Activated naive CD8-positive, alpha-beta T cell treated with anti-CD3 and anti-CD28 coated beads for 36 hours (primary cell): ENCODE measurements at places on chromosomes 1 and 21. TPM values are rescaled to one million over a fixed set of nuclear protein-coding genes. Genes with fewer than 3 reads are reported as not detected.
A peak's percentile ranks its signal among the peaks of the same experiment; 100 is the strongest.

Gene TINAGL1
- total RNA-seq: not detected

- no peaks in the 10 kb centered on the region for H3K36me3 ChIP-seq
- no peaks in the 10 kb centered on the region for H3K27me3 ChIP-seq
- no peak for DNase-seq
- H3K27ac ChIP-seq: no peak overlapping the region
- H3K4me3 ChIP-seq: no peak overlapping the region
- peaks cover 3% of the 10 kb centered on the region for H3K4me1 ChIP-seq
These were observed 87.9 kb downstream of the SUSD4 start for GRCh38 chr1:223276029-223276428.

- peaks cover 22% of the 10 kb centered on the region for H3K4me1 ChIP-seq
- DNase-seq: peak; percentile 53
- peak overlapping the region; percentile 88 for H3K27ac ChIP-seq
- peaks cover 1% of the 10 kb centered on the region for H3K36me3 ChIP-seq
These were observed 630 bp downstream of the ACP6 start for GRCh38 chr1:147669469-147670318.

- no peak for DNase-seq
- no peaks in the 10 kb centered on the region for H3K36me3 ChIP-seq
- H3K27me3 ChIP-seq: no peaks in the 10 kb centered on the region
- no peaks in the 10 kb centered on the region for H3K4me1 ChIP-seq
- H3K27ac ChIP-seq: no peak overlapping the region
These were observed 27.3 kb downstream of the WNT9A start for GRCh38 chr1:227920426-227920825.

Gene PLEKHO1
- 15.5 TPM for total RNA-seq

DNA sequence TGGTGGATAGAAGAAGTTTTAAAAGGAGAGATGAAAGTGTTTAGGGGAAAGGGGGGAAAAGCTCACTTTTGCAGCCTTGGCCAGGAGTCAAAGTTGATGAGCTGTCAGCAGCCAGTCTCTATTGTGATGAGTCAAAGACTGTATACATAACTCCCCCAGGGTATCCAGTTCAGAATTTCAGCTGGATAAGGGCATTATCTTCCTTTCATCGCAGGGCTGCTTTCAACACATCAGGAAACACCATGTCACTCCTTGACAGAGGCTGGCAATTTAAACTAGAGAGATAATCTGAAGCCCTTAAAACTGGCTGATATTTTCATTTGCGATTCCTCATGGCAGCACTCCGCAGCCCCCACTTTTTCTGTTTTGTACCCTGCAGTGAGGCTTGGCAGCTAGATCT lies 328.5 kb downstream of the TBX15 start:
- no peak for DNase-seq
- no peaks in the 10 kb centered on the region for H3K27me3 ChIP-seq
- H3K36me3 ChIP-seq: no peaks in the 10 kb centered on the region
- no peak overlapping the region for H3K27ac ChIP-seq

GRCh38 chr21:19490481-19490880 lies 1086.9 kb upstream of the TMPRSS15 start:
- no peak overlapping the region for H3K27ac ChIP-seq
- DNase-seq: no peak
- H3K4me1 ChIP-seq: no peaks in the 10 kb centered on the region
- H3K36me3 ChIP-seq: no peaks in the 10 kb centered on the region

Gene LENEP
- total RNA-seq: not detected

DNA sequence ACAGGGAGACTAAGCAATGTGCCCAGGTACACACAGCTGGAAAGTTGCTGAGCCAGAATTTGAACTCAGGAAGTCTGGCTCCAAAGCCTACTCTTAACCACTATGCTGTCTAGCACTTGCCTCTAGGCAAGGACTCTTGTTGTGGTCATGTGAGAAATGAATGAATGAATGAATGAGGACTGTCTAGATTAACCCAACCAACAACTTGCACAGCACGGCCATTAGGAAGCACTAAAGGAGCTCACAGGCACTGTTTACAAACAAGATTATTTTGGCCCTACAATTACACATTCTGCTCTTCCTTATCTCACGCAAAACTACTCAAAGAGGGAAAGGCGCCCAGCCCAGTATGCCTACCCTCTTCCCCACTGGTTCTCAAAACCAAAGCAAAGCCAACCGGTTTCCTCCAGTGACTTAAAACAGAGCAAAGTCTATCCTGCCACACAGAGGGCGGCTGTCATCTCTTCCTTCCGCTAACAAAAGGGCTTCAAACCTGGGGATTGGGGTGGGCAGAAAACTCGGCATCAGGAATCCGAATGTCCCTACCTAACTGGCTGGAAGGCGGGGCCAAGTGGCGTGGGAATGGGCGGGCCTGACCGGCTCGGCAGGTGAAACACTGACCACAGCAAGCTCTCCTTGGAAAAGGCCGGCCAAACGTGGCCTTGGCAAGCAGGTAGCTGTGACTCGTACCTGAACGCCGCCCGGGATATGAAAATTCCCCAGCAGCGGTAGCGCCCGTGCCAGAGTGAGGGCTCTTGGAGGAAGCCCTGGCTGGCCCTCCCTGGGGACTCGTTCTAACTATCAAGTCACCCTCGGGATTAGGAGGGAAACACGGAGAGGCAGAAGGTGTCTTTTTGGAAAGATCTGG lies 948 bp downstream of the STK40 start:
- H3K4me1 ChIP-seq: peaks cover 68% of the 10 kb centered on the region
- H3K27me3 ChIP-seq: peaks cover 4% of the 10 kb centered on the region
- peak overlapping the region; percentile 78 for H3K27ac ChIP-seq

- peaks cover 13% of the 10 kb centered on the region for H3K36me3 ChIP-seq
- H3K27ac ChIP-seq: no peak overlapping the region
- H3K4me3 ChIP-seq: no peak overlapping the region
- H3K4me1 ChIP-seq: no peaks in the 10 kb centered on the region
- DNase-seq: no peak
- no peaks in the 10 kb centered on the region for H3K27me3 ChIP-seq
These were observed 33.1 kb upstream of the EXOSC10 start for GRCh38 chr1:11132563-11133293.

Gene RER1
- total RNA-seq: 161 TPM

DNA sequence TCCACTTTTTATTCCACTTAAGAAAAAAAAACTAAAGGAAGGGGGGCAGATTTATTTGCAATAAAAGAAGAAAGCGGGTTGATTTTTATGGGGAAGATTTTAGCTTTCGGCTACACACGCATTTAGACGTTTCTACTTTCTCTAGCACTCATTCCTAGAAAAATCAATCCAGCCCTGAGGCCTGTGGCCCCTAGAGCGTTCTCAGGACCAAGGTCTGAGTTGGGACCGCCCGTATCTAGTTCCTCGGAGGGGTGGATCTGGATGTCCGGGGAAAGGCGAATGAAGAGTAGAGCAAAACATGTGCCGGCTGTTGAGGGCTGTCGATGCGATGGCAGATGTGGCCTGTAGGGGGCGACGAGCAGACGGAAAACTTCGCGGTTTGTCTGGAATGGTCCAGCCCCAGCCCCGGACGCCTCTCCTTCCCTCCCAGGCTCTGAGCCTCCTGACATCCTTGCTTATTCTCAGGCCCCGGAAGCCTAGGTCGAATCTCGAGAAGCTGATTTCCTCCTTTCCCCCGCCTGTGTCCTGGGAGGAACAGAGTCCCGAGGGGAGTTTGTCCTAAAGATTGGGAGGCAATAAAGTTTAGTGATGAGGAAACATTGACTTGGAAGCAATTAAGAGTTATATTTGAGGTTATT lies 5.2 kb downstream of the FOXD3 start:
- peaks cover 27% of the 10 kb centered on the region for H3K4me1 ChIP-seq
- peaks cover 10% of the 10 kb centered on the region for H3K36me3 ChIP-seq
- H3K27me3 ChIP-seq: peaks cover 81% of the 10 kb centered on the region

- DNase-seq: no peak
- peaks cover 10% of the 10 kb centered on the region for H3K27me3 ChIP-seq
- no peak overlapping the region for H3K4me3 ChIP-seq
- no peak overlapping the region for H3K27ac ChIP-seq
- peaks cover 2% of the 10 kb centered on the region for H3K36me3 ChIP-seq
- H3K4me1 ChIP-seq: peaks cover 3% of the 10 kb centered on the region
These were observed 17.4 kb upstream of the USP24 start for GRCh38 chr1:55232448-55233144.

DNA sequence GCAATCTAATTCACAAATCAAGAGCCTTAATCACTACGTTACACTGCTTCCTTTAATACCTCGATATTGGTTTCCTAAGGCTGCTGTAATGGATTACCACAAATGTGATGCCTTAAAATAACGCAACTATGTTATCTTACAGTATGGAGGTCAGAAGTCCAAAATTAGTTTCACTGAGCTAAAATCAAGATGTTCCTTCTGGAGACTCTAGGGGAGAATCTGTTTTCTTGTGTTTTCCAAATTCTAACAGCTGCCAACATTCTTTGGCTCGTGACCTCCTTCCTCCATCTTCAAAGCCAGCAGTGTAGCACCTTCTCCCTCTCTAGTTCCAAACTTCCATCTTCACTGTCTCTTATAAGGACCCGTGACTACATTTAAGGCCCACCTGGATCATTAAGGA lies 335.0 kb upstream of the NFIA start:
- DNase-seq: no peak
- H3K4me1 ChIP-seq: no peaks in the 10 kb centered on the region
- no peak overlapping the region for H3K4me3 ChIP-seq
- H3K27ac ChIP-seq: no peak overlapping the region

Gene PROK1
- not detected for total RNA-seq

Gene TOE1
- 54.9 TPM for total RNA-seq

GRCh38 chr1:6180707-6181311 lies 688 bp upstream of the CHD5 start:
- DNase-seq: no peak
- peaks cover 41% of the 10 kb centered on the region for H3K4me1 ChIP-seq
- H3K27me3 ChIP-seq: peaks cover 45% of the 10 kb centered on the region
- no peak overlapping the region for H3K27ac ChIP-seq
